ENCODE measurements at places on chromosomes 5 and 9.

DNA sequence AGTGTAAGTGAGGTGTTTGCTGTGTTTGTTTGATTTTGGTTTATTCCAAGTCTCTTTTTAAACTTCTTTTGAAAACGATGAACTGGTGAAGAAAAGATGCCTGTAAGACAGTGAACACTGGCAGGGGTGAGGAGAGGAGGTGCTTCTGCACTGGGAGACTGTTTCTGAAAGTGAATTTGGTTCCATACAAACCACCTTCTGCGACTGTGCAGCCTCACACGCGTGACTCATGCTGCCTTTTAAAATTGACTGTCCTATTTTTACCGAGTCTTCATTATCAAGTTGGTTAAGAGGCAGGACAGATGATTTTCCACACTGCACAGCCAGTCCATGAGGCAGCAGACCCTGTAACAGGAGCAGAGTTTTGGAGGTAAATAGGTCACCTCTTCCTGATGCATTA is 340.6 kb downstream of the MTRR start:
- no peak for DNase-seq

DNA sequence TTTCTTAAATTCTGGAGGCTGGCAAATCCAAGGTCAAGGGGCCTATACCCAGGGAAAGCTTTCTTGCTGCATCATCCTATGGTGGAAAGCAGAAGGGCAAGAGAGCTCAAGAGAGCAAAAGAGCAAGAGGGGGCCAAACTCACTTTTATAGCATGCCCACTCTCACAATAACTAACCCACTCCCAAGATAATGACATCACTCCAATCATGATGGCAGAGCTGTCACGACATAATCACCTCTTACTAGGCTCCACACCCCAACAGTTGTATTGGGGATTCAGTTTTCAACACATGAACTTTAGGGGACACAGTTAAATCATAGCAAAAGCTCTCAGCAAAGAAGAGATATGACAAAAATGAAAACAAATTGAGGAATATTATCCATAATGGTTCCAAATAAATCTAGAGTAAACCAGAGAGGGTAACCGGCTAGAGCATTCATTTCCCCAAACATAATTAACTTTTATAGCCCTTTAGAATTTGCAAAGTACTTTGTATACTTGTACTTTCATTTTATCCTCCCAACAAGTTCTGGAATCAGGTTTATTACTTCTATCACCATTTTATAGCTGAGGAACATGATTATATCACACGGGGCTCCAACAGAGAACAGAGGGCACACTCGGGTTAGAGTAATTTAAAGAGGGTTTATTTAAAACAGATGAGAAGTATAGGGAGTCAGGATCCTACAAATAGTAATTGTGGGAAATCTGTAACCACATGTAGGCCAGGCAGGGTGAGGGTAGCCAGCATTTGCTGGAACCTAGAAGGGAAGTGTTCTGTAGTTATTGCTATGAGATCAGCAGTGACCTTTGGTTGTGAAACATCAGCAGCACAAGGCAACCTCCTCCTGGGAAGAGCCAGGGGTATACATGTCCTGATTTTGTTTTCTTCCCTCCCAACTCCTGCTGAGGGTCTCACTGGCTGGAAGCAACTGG is 7.2 kb upstream of the TARS1 start:
- DNase-seq = no peak

DNA sequence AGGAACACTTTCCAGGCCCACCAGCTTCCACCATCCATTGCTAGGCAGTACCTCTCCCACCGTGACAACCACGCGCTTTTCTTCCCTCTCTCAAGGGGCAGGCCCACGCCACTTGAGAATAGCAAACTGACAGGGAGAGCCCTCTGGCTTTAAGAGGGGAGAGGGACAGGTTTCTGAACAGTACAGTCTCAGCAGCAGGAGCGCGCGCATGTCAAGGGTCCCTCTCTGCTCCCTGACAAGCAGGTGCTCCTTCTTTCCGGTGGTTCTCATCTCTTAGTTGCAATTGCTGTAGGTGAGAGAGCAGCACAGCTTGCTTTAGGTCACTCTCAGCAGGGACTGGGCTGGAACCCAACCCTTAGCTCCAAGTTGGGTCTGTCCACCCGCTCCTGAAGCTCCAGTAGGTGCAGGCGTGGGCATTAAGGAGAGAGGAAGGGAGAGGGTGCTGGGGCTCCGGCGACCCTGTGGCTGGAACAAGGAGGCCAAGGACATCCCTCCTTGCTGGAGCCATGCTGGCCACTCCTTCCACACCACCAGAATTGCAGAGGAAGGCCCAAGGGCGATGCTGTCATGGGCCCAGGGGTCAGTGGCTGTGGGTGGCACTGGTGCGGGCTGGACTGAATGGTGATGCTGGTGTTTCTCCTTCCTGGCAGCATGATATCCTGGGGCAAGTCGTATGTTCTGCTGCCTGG is 9.0 kb upstream of the PHF2 start:
- DNase-seq = no peak

- DNase-seq = no peak
Measured at GRCh38 chr5:891837-892393, 686 bp downstream of the BRD9 start.

- DNase-seq = no peak
Measured at GRCh38 chr5:37667846-37668245, 172.0 kb downstream of the GDNF start.

DNA sequence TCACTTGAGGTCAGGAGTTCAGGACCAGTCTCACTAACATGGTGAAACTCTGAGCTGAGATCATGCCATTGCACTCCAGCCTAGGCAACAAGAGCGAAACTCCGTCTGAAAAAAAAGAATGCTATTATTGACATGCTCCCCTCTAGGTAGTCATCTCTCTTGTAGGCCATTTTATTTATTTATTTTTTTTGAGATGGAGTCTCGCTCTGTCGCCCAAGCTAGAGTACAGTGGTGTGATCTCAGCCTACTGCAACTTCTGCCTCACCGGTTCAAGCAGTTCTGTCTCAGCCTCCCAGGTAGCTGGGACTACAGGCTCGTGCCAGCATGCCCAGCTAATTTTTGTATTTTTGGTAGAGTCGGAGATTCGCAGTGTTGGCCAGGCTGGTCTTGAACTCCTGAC is 20.6 kb upstream of the NIM1K start:
- no peak for DNase-seq

GRCh38 chr5:141517880-141518617 is 29.2 kb downstream of the PCDHGC5 start:
- DNase-seq = no peak

GRCh38 chr5:91928754-91929521 is 545.8 kb upstream of the ARRDC3 start:
- peak; percentile 13 for DNase-seq

DNA sequence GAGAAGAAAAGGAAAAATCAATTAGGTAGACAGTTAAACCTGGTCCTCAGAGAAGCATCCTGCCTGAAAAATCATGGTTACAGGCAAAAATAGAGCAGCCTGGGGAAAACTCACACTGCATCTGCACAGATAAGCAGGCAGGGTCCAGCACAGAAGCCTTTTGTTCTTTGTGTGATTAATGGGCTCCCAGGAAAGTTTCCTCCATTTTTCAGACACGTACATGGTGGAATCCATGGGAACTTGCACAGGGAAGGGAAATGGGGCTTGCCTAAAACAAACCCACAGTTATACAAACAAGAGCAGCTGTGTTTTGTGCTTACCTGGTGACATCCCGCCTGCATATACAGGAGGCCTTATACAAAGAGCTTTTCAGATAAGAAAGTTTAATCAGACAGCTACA is 243.9 kb upstream of the ATP10B start:
- DNase-seq = no peak

DNA sequence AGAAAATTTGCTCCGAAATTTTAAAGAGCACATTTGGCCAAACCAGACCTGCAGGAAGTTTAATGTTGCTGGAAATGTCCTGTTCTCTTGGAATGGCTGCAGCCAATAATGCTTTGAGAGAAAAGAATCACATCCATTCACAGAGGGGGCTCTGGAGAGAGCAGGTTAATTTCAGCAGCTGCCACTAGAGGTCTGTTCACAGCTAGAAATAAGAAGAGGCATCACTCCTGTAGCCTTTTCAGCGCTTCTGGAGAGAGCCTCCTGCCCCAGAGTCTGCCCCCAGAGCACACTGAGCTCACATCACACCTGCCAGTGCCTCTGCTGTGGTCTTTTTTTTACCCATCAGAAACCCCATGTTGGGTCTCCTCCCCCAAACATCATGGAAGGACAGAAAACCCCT is 124.8 kb upstream of the RAD23B start:
- DNase-seq = no peak

GRCh38 chr9:33116860-33117259 is 40.4 kb upstream of the SMU1 start:
- no peak for DNase-seq

GRCh38 chr5:118295045-118295444 is 693.3 kb downstream of the DTWD2 start:
- no peak for DNase-seq

DNA sequence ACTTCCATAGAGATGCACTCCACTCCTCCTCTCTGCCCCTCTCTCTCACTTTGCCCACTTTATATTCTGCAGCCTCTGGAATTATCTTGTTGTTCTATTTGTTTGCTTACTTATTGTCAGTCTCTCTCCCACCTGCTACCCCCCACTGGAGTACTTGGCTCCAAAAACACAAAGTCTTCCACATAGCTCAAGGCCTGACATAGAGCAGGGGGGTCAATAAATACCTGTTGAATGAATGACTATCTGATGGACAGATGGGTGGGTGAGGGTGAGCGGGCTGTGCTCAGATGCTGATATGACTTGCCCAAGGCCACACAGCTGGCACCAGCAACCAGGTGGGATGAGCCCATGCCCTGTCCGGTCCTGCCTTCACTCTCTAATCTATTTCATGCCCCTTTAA is 13.4 kb upstream of the UNC5A start:
- no peak for DNase-seq

GRCh38 chr5:458547-459353 is 15.8 kb downstream of the EXOC3 start:
- DNase-seq = no peak

- DNase-seq = no peak
Measured at GRCh38 chr5:14440223-14440581, 141.4 kb upstream of the OTULINL start.

DNA sequence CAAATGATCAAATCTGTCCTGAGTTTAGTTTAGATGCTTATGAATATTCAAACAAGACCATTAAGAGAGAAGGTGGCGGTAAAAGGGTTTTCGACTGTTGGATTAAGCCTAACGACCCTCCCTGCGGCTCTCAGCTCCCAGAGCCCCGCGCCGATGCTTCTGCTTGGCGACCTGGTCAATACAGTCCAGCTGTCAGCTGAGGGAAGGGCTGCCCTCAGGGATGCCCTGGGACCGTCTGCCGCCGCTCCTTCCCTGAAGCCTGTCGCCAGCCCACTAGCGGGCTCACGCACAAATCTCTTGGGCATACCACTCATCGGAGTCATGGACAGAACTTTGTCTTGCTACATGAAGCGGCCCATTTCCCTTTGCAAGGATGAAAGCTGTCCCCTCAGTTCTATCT is 136.6 kb upstream of the RAPGEF1 start:
- DNase-seq = no peak

DNA sequence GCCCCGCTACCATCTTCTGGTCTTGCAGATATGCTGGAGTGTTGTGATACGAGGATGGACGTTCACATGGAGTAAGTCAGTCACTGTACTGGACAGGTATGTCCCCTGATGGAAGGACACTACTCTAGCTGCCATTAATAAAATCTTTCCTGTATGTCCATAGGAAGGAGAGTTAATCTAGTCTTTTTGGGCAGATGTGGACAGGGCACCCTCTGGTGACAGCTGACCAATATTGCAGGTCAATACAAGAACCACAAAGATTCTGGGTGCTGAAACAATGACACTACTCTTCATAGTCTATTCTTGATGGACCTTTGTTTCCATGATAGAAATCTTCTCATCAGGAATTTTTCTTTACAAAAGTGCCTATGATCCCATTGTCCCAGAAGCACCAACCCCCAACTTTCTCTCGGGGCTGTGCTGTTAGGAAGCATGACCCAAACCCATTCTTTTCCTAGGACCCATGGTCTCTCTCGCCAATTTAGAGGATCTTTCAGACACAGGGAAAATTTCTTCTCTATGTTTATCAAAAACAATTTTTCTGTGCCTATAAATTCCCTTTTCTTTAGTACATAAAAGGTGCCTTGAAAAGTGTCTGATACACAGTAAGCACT is 376.9 kb downstream of the DTWD2 start:
- DNase-seq = peak; percentile 15

- DNase-seq = no peak
Measured at GRCh38 chr9:87556821-87557220, 59.2 kb downstream of the DAPK1 start.

- DNase-seq = peak; percentile 45
Measured at GRCh38 chr5:15365070-15365469, 134.9 kb upstream of the FBXL7 start.

GRCh38 chr5:149144637-149145036 is 3.3 kb downstream of the ABLIM3 start:
- no peak for DNase-seq

DNA sequence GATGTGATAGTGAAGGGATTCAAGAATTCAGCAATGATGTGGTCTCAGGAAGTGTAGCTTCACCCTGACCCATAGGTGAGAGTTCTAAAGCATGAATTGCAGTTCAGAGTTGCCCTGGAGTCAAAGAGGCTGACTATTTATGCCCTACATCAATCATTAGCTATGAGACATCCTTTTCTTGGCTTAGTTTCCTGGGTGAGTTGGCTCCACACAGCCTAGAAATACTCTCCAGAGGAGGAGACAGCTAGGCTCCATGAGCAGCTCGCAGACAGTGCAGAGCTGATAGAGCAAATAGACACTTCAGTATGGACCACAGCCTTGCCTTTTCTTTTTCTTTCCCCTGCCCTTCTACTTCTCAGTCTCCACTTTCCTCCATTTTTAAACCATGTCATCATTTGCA is 1651.8 kb downstream of the MAT2B start:
- no peak for DNase-seq

- no peak for DNase-seq
Measured at GRCh38 chr5:167961731-167962130, 329.7 kb upstream of the WWC1 start.

DNA sequence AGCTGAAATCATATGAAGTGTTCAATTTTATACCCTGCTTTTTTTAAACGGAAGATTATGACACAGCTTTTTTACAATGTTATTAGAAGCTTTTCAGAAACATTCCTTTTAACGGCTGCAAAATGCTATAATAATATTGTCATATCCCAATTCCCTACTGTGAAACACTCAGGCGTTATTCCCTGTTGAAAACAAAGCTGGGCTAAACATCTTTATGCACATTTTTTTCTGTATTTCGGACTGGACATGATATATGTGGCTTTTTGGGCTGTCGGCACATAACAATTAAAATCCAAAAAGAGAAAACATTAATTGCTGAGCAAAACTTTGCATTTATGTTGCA is 12.0 kb upstream of the CTSL start:
- no peak for DNase-seq
